Activated gamma-delta T cell treated with Interleukin-2 at 50 U/mL for 16 hours (primary cell): ENCODE measurements at places on chromosomes 6 and 20.

DNA sequence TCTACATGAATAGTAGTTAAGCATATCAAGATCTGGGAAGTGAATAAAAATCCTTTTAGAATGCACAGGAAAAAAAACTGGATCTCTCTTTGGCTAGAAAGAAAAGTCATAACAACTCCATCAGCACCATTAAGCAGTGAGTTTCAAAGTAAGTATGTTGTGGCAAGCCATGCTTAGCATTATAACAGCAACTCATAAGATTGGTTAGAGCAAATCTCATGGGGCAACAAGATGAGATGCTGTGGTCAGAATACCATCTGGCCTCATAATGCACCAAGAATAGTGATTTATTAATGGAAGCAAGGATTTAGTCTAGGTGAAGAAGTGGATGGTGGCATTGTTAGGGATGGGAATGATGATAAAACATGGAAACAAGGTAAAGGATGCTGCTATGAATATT, 159.4 kb downstream of the PHF3 start:
- no peak for DNase-seq

DNA sequence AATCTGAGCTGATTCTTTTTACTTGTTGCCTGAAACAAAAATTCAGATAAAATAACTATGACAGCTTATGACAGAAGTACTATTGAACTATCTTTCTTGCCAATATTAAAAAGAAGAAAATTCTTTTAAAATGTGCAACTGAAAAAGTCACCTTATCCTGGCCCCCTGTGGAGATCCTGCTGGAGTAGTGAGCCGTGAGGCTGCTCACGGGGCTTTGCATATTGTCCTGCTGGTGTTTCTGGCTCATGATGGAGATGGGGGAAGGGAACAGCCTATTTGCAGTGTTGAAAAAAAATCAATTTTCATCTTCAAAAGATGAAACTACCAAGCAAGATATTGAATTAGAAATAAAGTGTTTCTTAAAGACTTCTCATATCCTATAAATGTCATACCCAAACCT, 216.0 kb downstream of the SAMD5 start:
- DNase-seq = no peak

DNA sequence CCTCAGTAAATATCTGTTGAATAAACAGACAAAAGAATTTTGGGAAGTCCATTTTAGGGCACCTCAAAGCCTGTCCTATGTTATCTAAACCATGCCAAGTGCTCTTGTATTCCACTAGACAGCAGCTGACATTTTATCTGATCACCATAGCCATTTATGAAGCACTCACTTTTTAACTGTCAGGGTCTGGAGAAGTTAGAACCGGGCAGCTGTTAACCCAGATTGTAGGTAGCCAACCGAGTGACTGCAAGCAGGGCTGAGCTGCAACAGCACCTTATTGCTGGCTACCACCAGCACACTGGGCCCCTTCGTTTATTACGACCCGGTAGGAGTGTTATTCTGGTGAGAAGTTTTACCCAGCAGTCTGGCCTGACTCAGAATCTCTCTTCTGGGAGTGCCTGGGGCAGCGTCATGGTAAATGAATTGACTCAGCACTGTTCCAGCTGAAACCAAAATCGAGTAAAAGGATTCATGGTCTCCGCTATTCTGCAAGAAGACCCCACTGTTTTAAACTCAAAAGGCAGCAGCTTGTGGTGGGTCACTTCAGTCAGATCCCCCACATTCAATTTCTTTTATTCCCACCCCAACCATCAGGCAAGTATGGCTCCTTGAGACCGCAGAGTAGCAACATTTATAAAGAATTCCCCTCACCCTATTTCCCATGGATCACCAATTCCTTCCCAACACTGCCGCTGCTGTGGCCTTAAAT, 1.7 kb downstream of the UBE2V1 start:
- no peak for DNase-seq

- DNase-seq = no peak
Observed at GRCh38 chr6:95240514-95240913, 336.8 kb upstream of the MANEA start.

- no peak for DNase-seq
Observed at GRCh38 chr6:73636048-73636447, 17.7 kb downstream of the SLC17A5 start.

DNA sequence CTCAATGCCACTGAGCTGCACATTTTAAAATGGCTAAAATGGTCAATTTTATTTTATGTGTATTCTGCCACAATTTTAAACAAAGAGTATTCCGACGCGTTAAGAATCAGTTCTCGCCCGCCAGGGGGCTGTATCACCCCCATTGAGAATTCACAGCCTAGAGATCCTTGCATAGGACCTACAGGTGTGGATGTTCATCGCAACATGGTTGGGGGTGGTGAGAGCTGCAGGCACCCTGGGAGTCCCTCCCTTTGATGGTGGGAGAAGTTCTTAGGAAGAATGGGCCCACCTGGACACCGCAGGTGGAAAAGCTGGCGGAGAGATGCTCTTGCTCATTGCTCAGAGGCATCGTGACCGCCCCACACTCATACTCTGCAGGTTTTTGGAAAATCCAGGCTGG, 63.5 kb downstream of the SLC2A10 start:
- no peak for DNase-seq

DNA sequence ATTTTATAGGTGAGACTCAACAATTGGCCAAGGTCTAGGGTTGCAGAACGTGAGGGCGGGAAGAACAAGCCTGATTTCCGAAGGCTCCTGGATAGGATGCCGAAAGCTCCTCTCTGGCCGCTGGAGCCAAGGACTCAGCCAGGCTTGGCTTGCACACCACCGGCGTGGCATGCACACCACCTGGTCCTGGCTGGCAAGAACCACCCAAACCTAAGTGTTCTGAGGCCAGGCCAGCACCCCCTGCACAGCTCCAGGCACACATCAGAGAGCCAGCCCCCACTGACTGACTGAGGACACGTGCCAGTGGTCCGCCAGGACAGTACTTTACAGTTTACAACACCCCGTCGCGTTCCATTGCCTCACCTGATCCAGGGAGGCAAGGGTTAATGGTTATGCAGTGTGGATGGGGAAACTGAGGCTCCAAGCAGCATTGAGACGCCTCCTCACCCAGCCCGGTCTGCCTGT, 414 bp downstream of the TGM2 start:
- DNase-seq = no peak

- DNase-seq = no peak
Observed at GRCh38 chr6:313087-313486, 20.8 kb downstream of the DUSP22 start.

DNA sequence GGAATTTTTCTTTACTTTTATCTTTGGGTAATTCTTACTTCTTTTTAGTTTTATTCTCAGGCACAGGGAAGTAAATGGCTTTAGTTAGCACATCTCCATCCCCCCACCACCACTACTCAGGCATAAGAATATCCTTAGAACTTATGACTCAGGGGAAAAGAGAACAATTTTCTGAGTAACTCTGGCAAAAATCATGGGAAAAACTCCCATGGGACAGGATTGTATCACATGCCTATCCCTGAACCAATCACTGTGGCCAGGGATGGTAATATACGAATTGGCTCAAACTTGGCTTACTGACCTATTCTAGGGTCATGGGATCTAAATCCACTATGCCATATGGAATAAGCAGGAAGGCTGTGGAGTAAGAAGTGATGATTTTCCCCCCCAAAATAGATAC, 339.1 kb downstream of the BTBD3 start:
- DNase-seq = no peak

DNA sequence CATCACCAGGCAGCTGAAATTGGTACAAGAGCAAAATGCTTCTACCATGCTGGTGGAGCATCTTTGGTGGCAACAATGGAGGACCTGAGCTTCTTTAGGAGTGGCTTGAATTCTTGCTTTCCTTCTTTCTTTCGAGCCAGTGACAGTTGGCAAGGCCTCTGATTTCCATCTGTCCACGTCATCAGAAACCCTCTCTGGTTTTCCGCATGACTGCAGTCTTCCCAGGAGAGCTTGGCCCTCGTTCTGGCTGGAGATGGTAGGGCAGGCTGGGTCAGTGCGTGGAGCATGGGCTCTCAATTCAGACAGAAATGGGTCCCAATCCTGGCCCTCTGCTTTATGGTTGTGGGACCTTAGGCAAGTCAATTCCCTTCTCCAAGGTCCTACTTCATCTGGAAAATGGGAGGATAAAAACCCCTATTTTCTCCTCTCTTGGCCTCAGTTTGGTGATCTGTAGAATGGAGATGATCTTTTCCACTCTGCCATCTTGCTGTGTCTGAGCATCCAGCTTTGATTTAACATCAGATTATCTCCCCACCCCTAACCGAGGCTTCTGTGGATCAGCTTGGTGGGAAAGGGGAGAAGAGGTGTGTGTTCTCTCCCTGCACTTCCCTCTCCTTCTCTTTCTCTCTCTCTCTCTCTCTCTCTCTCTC, 3.6 kb upstream of the BPIFB1 start:
- no peak for DNase-seq

- DNase-seq = no peak
Observed at GRCh38 chr6:165986311-165986913, 181.2 kb downstream of the TBXT start.

- DNase-seq = no peak
Observed at GRCh38 chr6:170314983-170315382, 8.4 kb downstream of the FAM120B start.

DNA sequence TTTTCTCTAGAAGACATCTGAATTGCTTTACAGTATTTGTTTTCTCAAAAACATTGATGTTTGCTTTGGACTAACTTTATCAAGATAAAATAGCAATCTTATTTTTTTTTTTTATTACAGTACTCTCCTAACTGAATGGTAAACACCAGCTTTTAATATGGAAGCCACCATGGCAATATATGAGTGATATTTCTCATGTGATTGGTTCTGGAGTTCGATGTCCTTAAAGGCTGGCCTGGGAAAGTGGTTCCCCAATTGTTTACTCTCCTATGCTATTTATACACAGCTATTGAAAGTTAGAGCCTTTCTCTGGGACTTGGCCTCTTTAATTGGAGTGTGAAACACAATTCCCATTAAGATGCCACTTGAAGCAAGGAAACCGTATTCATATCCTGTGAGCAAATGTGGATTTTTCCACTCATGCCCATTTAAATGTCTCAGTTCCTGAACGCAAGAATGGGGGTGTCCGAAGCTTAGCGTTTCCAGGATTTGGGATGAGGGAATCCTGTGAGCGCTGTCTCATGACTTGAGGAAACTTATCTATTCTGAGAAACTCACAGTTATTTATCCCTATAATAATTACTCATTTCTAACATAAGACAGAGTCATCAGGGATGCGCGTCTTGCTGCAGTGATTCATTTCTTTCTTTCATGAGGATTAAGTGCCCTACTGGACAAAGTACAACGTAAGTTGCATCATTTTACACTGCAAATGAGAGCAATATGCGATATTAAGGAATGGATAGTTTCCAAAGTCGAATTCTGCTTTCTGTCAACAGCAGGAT, 143.3 kb upstream of the PREP start:
- DNase-seq = no peak

GRCh38 chr6:157905590-157906342, 75.9 kb upstream of the SYNJ2 start:
- no peak for DNase-seq

DNA sequence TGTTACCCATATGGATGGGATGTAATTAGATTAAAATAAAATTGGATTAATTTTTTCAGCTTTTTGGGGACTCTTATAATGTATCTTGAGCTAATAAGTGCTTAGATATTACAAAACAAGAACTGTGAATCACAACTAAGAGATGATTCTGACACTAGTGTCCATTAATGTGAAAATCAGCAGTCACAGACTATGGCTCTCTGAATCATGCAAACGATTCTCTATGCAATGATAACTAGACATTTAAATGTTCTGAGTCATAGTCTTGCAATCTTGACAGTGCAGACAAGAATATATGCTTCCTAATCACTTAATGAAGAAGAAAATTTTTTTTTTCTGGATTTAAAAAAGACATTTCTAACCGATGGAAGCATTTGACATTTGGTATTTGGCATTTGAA, 82.2 kb upstream of the OPRM1 start:
- DNase-seq = no peak

- DNase-seq = no peak
Observed at GRCh38 chr6:5481033-5481432, 219.7 kb downstream of the FARS2 start.

DNA sequence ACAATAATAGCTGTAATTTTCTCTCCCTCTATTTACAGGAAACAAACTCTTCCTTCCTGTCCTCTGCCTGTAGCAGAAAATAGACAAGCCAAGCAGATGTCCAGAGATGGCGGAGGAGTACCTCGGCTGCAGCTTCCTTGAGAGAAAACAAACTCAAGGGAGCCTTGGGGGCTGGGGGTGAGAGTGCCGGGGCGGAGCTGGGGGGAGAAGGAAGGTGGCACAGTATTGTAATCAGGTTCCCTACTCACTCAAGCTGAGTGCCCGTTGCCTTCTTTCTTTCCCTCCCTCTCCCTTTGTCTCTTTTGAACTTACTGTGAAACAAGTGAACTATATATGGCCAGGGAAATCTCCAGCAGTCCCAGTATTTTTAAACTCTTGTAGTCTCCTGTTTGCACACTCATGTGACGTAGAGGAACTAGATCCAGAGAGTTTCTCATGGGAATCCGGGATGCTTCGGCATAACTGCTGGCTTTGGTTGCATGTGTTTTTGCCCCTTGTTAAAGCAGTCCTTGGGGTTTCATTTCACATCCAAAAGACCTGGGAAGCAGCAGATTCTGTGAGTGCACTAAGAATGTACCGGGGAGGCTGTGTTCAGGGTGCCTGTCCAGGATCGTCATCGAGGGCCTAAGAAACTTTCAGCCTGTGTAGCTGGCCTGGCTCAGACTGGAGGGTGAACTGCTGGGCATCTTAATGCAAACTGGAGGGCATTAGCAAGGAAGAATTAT, 44.6 kb upstream of the HDDC2 start:
- no peak for DNase-seq

DNA sequence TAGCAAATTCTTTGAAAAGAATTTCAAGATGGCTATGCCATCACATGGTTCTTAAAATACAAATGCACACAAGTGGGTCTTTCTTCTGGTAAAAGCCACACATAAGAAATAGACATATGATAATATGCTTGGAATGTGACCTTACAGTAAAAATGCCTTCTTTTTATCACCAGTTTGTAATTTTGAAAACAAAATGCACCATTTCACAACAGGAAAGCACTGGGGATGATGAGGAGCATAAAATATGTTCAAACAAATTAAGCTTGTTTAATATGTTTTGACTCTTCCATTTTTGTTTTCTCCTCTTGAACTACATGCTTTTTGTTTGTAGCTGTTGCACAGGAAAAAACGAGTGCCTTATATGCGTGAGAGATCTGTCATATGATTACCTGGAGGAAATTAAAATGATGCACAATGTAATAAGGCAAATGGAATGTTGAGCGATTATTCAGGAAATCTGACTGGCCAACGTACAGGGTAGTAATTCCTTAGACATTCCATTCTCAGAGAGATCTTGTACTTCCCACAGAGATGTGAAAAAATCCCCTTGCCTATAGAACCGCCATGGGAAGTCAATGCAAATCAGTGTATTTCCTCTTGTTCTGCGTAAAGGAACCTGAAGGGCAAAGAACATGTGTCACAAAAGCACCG, 911.6 kb downstream of the TFAP2A start:
- no peak for DNase-seq

GRCh38 chr6:158759966-158760617, 59.1 kb downstream of the EZR start:
- no peak for DNase-seq

DNA sequence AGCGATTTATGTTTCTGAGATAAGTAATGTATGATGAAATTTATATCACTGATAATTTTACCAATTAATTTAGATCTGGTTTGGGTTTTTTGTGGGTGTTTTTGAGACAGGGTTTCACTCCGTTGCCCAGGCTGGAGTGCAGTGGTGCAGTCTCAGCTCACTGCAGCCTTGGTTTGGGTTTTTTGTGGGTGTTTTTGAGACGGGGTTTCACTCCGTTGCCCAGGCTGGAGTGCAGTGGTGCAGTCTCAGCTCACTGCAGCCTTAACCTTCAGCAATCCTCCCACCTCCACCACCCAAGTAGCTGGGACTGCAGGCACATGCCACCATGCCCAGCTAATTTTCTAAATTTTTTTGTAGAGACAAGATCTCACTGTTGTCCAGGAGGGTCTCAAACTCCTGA, 13.0 kb downstream of the MRS2 start:
- DNase-seq = no peak
